Fibroblast of the aortic adventitia (primary cell): ENCODE measurements at places on chromosomes 2 and 18.

DNA sequence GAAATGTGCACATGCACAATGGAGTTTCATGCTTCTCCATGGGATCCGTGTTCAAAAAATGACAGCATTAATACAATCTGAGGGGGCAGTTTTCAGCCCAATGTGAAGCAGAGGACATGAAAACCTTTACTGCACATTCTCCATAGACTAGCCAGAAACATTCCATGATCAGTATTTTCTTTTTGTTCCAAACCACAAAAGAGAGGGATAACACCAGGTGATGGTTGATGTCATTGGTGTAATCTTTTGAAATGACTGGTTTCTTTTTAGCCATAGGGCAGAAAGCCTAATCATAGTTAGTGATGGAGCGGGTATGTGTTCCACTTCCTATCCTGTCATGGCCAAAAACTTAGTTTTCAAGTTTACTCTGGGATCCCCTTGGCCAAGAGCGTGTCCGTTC is 1.8 kb upstream of the KYNU start:
- DNase-seq = peak; percentile 36

GRCh38 chr2:17401096-17401495 is 117.1 kb downstream of the RAD51AP2 start:
- no peak for DNase-seq

- no peak for DNase-seq
Measured at GRCh38 chr2:58609326-58609725, 368.2 kb upstream of the FANCL start.

DNA sequence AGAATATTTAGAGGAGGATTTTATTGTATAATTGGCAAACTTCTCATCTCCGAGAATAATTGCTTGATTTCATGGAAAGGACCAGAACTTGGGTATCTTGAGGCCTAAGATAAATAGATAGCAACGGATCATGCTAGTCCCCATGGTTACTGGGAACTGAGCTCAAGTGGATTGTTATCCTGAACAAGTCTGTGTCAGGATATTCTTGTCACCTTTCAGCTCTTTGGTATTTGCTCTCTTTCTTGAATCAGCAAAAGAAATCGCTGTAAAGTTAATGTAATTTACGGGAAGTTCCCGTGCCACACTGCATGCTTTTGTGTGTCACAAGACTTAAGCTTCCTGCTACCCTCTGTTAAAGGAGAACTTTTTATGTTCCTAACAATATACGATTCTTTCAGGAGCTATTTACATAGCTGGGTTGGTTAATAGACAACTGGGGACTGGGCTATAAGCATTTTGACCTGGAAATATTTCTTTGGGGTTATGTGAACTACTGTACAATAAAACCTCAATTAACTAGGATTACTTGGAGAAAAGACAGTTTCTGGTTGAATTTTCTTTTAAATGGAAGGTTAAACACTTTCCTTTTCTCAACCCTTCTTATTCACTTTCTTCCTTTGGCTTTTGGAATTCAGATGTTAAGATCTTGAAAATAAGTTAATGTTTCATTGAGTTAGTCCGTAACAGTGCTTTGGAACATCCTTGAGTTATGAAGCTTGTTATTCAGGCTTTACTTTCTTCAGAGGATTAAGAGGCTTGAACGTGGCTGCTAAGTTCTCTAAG is 151.2 kb downstream of the FMNL2 start:
- DNase-seq = no peak

DNA sequence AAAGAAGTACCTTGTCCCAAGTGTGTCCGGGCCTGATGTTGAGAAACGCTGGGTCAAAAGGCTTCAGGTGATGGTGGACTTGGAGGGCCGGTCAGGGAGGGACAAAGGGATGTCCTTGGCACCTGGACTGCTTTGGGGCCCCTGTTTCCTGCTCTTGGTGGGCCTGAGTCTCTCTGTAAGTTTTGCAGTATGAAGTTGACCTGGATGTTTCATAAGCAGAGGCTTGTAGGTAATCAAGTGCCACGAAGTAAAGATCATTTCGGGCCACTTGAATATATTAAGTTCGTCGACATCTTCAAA is 29.4 kb downstream of the ASAP2 start:
- DNase-seq = no peak

GRCh38 chr2:201465524-201465971 is 14.0 kb downstream of the STRADB start:
- peak; percentile 5 for DNase-seq
